ENCODE measurements at places on chromosomes 7 and 10.

DNA sequence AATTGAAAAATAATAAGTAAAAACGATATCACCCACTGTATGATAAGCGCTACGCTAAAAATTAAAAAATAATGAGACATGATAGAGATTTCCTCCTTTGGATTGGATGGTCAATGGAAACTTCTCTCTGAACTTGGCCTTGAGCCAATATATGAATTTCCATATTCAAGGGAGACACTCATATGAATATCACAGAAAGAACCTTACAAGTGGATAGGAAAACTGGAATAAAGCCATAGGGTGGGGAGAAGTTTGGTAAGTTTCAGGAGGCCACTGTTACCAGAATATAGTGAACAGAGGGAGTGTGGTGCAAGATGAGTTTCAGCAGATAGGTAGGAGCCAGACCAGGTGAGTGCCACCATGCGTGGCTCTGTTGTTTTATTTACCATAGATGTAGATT lies 147.2 kb downstream of the SEM1 start:
- no peak for DNase-seq

GRCh38 chr7:128425850-128426249 lies 16.1 kb upstream of the IMPDH1 start:
- DNase-seq, result peak; percentile 62

GRCh38 chr10:94546901-94547185 lies 1.3 kb downstream of the HELLS start:
- DNase-seq, result no peak

GRCh38 chr10:93751832-93752231 lies 5.9 kb upstream of the LGI1 start:
- DNase-seq, result no peak

DNA sequence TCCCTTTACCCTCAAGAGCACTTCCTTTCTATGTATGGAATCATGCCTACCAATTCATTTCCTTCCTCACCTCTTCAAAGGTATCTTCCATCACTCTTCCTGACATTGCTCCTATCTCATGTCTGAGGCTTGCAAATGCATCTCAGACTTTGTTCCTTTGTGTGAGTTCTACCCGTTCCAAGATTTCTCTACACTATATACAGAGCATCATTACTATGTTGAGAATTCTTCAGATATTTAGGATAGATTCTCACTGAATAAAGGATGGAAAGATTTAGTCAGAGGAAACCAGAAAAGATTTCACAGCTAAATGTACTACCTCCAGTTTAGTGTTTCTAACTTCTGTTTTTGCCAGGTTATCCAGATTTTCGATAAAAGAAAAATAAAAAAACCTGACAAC lies 462.7 kb downstream of the PHTF2 start:
- DNase-seq, result no peak

- no peak for DNase-seq
Observed at GRCh38 chr7:128383776-128384175, 22.3 kb upstream of the PRRT4 start.

DNA sequence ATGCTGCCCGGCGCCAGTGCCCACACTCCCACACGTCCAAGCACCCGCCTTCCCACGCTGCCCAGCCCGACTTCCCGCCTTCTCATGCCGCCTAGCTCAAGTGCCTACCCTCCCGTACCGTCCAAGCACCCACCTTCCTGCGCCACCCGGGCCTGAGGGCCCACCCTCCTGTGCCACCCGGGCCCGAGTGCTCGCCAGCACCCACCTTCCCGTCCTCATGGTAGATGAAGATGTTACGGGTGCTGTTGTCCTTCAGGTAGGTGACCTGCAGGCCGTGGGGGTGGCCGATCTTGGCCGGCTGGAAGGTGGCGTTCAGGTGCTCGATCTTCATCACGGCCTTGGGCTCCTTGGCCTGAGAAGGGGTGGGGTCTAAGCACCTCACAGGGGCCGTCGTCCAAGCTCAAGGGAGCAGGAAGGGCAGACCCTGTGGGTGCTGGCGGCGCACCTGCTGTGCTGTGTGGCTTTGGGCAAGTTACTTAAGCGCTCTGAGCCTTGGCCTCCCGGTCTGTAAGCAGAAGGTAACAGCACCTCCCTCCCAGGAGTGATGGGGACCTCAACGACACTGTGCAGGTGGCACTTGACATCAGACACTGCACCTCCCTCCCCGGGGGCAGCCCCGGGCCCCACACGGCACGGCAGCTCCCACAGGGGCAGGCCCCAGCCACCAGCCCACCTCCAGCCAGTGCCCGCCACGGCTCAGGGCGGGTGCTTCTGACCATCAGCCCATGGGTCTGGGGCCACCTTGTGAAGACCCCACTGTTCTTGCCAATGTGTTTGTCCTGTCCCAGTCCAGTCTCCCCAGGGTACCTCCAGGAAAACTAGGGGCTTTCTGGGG lies 27.8 kb downstream of the GET4 start:
- no peak for DNase-seq

GRCh38 chr10:121152033-121152432 lies 300.9 kb downstream of the WDR11 start:
- DNase-seq, result no peak

- DNase-seq, result no peak
Observed at GRCh38 chr7:127831318-127832219, 179.6 kb downstream of the SND1 start.

GRCh38 chr7:106138776-106139175 lies 26.7 kb upstream of the SYPL1 start:
- no peak for DNase-seq

GRCh38 chr7:1752111-1752510 lies 82.0 kb downstream of the ELFN1 start:
- no peak for DNase-seq

DNA sequence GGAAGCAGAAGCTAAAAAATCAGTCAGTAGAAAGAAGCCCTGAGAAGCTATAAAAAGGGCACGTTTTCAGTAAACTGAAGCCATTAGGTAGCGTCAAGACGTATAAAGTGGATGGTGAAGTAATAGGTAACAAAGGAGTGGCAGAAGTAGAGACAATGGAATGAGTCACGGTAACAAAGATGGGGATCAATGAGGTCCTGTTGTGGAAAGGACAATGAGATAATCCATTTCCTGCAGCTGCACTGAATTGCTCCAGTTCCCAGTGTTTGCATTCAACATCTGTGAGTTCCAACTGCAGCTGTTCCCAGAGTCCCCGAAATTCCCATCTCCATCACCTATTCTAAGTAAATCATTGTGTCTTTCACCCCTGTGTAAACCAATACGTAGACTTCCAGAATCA lies 4.8 kb upstream of the HYCC1 start:
- DNase-seq, result no peak

GRCh38 chr7:37065779-37066271 lies 341.5 kb upstream of the AOAH start:
- no peak for DNase-seq

DNA sequence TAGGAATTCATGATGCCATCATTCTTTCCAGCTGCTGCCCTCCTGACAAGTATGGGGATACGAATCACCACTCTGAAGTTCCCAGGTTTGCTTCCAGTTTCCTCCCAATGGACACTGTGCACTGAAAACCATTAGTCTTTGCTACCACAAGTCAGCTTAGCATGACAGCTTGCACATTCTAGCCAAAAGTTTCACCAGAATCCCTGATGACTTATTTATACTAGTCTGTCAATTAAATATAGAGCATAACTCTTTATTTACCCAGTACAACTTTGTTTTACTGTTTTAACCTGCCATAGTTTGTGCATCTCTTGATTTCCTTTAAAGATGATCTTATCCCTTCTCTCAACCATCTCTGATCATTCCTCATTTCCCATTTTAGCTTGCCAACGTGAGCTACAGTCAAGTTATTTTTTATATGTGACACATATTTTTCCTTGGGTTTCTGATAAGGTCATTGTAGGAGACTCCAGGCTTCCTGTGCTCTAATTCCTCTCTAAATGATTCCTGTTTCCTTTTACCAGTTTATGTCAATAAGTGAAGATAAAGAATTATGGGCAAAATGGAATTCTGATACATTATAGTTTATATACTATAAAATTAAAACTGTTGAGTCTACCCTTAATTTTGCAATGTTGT lies 167.5 kb upstream of the MEOX2 start:
- no peak for DNase-seq

- no peak for DNase-seq
Observed at GRCh38 chr7:82049891-82050533, 280.2 kb upstream of the HGF start.

DNA sequence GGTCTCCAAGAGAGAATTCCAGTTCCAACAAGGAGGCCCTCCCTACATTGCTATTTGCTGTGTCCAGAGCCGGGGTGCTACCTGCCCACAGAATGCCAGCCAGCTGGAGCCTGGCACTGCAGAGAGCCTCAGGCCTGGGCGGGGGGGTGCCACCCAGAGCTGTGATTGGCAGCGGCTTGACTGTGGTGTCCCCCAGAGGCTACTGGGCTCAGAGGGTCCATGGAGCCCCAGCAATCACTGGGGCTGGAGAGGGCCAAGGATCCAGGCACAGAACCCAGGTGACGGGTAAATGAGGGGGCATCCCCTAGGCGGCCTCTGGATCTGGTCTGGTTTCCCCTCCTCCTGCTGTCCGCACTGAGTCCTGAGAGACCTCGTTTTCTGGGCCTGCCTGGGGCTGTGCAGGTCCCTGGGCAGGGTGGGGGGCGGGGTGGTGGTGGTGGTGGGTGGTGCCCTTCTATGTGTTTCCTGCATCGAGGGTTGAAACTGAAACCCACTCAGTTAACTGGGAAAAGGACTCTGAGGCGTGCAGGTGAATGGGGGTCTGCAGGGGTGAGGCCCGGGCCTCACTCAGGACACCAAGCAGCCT lies 12.6 kb downstream of the DPYSL4 start:
- DNase-seq, result no peak

DNA sequence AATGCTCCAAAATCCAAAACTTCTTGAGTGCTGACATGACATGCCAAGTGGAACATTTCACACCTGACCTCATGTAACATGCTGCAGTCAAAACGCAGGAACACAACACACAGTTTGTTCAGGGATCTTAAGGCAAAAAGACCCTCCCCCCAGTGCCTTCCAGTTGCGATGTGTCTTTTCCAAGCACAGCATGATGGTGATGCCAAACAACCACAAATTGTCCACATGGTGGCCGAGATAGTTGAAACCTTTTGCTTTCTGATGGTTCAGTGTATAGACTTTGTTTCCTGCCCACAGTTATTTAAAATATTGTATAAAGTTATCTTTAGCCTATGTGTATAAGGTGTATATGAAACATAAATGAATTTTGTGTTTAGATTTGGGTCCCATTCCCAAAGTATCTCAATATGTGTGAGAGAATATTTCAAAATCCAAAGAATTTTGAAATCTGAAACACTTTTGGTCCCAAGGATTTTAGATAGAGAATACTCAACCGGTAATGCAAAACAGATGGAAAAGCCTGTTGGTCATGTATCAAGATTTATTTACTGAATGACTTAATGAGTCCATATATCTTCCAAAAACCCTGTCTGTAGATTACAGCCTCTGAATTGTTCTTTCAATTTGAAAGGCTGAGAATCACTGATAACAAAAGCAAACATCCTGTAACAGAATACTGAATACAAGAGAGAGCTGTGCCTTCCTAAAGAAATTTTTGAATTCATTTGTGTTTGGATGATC lies 93.4 kb upstream of the OIT3 start:
- no peak for DNase-seq

GRCh38 chr10:99548041-99548530 lies 15.3 kb downstream of the NKX2-3 start:
- DNase-seq, result no peak

DNA sequence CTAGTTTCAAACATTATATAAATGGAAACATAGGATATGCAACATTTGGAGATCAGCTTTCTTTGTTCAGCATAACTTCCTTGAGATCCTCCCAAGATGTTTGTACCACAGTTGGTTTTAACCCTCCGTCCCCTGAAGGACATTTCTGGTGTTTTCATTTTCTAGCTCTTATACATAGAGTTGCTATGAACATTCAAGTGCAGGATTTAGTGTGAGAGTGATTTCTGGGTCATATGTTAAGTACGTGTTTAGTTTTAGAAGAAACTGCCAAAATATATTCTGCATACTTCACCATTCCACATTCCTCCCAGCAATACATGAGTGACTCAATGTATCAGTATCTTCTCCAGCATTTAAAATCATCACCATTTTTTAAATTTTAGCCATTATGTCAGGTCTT lies 588.7 kb upstream of the PFKP start:
- DNase-seq, result no peak

DNA sequence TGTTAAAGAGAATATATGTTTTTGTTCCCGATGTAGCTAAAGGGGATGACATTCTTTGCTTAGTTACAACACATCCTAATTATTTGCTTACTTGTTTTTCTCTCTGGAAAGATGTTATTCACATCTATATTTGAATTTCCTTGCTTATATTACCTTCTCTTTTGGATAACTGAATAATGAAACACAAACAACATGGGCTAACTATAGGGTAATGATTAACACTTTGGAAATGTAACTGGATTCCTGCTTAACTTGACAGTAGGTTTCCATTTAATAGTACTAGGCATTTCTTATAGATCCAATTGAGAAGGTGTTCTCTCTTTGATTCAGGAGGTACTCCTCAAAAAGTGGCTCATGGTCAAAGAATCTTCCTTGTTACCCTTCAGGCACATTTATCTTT lies 141.1 kb downstream of the CCSER2 start:
- DNase-seq, result no peak

DNA sequence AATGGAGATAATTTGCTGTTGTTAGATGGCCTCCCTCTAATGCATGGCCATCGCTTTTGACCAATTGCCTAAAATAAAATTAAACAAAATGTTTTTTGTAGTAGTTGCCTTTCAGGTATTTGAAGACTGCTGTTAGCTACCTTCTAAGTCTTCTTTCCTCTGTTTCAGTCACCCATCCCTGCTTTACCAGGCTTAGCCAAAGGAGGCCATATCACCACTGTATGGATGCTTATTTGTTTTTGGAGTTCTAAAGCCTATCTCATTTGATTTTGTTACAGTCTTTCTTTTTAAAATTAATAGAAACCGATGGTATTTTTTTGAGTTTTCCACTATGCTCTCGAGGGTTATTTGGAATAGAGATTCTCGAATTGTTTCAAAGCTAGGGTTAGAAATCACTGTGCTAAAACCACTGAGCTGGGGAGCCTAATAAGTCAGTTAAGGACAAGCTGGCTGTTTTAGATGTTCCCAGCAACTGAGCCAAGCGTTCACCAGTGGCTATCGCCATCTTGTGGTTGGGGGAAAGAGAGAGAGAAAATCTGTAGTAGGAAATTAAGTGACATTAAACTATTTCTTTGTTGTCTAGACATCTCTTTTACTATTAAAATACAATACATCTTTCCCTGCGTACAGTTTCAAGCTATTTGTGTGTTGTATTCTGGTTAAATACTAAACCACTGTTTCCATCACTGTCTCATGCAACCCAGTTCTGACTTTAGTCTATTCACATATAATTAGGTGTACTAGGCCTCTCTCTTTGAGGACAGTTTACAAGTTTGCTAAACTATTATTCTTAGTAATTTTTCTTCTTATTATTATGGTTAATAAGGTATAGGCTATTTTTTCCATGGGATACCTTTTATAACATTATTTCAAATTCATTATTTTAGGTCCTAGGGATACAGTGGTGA lies 52.2 kb downstream of the GPR158 start:
- no peak for DNase-seq

Data from T-helper 1 cell (primary cell).